ENCODE measurements at places on chromosomes 7 and 10.

DNA sequence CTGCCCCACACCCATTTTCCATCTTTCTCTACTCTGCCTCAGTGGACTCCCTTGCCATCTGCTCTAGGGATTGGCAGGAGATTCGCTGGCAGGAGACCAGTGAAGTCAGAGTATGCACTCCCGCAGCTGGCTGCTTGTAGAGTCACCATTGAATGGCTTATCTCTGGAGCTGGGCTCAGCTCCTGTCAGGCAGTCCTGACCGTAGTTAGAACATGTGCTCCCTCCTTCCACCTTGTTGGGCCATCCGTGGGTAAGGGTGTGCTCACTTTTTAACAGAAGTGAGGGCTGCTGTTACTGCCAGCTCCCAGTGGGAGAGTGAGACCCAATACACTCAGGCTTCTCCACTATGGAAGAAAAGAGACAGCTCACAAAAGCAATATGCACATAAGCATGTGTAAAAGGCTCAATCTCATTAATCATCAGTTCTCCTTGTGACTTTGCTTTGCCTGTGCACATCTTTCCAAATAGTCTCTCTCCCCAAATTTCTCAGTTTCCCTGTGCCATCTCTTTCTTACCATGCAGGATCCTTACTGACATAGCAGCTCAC lies 773.3 kb downstream of the GRID1 start:
- no peak for DNase-seq

GRCh38 chr10:90930971-90931871 lies 10.3 kb upstream of the ANKRD1 start:
- no peak for DNase-seq

DNA sequence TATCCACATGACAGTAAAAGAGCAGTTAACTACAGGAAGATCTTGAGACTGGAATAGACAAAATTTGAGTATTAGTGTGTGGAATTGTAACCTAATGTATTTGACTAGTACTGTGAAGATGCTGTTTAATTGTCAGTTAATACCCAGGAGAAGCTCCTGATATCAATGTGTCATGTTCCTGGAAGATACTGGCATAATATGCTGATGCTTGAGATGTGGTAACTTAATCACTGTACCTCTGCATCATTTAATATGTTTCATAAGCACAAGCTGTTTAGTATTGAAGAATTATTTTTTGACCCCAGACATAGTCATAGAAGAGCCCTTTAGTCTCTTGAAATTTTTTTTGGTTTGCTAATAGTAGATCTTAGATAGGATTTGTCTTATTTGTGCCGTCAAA lies 15.4 kb downstream of the CCSER2 start:
- no peak for DNase-seq

- DNase-seq: no peak
Observed at GRCh38 chr10:1395481-1396296, 339.5 kb downstream of the WDR37 start.

DNA sequence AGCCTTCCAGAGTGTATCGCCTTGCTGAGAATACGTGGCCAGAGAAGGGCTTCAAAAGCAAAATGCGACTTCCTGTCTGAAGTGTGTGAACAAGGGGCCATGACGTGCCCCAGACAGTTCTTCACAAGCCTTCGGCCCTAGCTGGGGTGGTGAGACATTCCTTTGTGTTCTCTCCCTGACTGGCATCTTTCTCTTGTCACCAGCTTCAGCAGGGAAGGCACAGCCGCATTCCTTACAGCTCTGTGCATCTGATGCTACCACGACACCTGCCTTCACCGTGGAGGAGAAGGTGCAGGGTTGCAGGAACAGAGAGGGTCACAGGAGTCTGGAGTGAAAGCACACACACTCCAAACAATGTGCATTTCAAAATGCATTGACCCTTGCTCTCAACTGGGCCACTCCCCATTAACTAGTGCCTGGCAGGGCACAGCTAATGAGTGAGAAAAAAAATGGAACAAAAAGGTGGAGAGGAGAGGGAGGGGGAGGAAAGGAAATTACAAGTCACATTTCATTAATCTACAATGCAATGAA lies 93.4 kb downstream of the GPR26 start:
- no peak for DNase-seq

GRCh38 chr7:133359449-133359848 lies 106.6 kb downstream of the EXOC4 start:
- DNase-seq: no peak

- DNase-seq: no peak
Observed at GRCh38 chr10:34098821-34099567, 716.1 kb downstream of the PARD3 start.

DNA sequence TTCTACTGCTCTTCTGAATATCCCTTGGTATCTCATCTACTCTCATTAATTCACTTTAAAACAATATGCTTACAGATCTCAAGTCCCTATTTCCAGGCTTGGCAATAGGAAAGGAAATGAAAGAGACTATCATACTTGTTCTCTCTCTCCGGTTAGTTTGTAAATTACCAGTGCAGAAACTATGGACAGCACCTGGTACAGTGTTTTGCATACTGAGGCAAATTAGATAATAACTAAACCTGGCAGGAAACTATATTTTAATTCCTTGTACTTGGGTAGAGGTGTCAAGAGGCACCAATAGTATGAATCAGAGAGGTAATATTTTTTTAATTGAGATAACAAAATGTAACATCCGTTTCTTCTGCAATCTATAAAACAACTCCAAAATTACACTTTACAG lies 97.7 kb upstream of the TMEM196 start:
- DNase-seq: no peak

DNA sequence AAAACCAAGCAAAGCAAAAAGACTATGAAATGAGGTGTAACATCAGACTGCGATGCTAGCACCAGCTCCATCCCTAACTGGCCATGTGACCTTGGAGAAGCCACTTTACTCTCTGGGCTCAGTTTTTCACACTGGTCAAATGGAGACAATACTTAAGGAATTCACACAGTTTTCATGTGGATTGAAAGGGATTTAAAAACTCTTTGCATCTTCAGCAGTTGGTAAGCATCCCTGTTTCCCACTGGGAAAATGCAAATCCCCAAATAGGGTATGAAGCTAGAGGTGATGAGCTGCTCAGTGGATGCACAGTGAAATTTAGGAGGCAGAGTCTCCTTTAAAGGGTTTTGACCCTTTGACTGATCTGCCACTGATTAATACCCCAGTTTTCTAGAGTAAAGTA lies 240.7 kb downstream of the SORCS3 start:
- DNase-seq: no peak

DNA sequence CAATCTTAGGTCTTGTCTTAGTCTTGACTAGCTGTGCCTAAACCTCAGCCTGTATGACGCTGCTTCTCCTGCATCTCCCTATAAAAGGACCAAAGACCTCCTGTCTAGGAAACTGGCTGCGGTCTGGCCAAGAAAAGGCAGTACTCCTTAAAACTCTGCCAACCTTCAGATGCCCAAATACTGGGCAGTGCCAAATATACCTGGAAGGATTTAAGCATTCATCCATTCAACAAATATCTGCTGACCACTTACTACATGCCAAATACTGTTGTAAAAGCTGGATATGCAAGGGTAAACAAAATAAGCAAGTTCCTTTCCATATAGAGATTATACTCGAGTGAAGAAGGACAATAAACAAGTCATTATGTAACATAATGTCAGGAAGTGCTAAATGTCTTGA lies 135.8 kb downstream of the HBP1 start:
- no peak for DNase-seq

GRCh38 chr10:86699541-86699940 lies 31.2 kb downstream of the LDB3 start:
- DNase-seq: no peak

- no peak for DNase-seq
Observed at GRCh38 chr7:157096286-157097055, 42.3 kb upstream of the UBE3C start.

GRCh38 chr10:72847681-72848080 lies 45.9 kb upstream of the OIT3 start:
- no peak for DNase-seq

GRCh38 chr7:108402865-108403264 lies 53.4 kb downstream of the NRCAM start:
- no peak for DNase-seq

DNA sequence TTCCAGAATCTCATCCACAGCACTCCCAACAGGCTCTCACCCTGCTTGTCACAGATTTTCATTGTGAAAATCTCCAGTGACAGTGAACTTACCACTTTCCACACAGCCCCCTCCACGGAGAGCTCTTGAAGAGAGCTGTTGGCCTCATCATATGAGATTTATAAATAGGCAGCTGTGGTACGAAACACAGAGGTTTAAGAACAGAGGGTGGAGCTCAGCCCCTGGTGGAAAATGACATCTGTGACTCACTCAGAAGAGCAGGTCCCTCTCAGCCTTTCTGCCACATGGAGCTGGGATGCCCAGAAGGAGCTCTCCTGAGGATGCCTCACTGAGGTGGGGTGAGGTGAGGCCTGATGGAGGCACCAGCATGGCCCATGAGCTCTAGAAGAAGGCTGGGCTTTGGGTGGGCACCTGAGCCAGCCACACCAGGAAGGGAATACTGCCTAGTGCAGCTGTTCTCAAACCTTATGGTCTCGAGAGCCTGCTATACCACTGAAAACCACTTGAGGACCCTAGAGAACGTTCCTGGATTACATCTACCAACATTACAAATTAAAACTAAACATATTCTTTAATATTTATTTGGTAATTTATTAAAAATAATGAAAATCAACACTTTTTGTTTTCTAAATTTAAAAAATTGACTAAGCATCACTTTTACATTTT lies 25.8 kb upstream of the EEPD1 start:
- no peak for DNase-seq

DNA sequence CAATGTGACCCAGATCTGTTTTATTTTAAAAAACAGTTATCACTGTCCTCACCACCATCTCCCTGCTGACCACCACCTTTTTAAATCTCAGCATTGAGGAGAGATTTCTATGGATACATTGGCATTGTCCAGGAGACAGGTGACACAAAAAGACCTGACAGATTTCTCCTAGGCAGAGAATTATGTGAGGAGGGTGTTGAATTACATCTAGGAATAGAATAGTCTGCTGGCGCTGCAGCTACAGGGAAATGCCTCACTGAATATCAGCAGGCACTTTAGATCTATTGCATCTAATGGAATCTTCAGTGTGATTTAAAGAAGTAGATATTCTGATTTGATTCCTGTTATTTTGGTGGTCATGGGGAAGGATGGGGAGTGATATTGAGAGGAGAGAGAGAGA lies 593.5 kb downstream of the NRG3 start:
- DNase-seq: no peak

DNA sequence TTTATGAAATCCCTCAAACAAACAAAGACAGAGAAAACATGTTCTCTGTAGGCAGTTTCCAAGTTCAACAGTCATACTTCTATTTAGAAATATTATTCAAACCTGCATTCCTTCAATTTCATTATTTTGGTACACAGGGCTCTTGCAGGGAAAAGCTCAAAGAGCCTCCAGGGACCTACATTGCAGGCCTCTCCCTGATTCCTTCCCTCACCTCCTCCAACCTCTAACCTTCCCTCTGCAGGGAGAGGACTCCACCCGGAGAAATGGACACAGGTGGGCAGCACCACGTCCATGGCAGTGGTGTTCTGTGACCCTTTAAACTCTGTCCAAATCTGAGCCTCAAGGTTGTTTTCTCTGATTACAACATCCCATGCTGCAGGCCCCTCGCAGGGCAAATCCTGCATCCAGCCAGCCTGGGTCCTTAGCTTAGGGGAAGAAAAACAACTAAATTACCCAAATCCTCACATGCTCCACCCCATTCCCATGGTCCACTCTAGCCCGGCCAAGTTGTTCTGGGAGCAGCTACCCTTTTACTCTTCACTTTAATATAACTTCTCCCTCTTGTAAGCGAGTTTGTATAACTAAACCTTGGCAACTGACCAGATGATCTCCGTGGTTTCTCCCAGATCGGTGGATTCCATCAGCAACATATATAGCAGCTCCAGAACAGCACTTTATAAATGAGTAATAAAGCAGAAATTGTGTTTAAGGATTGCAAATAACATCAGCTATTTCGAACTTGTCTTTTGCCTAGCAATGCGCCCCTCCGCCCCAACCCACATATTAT lies 129.8 kb downstream of the CUBN start:
- DNase-seq: no peak

- DNase-seq: no peak
Observed at GRCh38 chr10:73439605-73440312, 6.4 kb upstream of the MSS51 start.

- DNase-seq: no peak
Observed at GRCh38 chr10:70537398-70538194, 59.0 kb downstream of the PALD1 start.

- no peak for DNase-seq
Observed at GRCh38 chr10:3807928-3808496, 23.0 kb upstream of the KLF6 start.

GRCh38 chr7:151143261-151144015 lies 24.1 kb downstream of the GBX1 start:
- peak; percentile 67 for DNase-seq

DNA sequence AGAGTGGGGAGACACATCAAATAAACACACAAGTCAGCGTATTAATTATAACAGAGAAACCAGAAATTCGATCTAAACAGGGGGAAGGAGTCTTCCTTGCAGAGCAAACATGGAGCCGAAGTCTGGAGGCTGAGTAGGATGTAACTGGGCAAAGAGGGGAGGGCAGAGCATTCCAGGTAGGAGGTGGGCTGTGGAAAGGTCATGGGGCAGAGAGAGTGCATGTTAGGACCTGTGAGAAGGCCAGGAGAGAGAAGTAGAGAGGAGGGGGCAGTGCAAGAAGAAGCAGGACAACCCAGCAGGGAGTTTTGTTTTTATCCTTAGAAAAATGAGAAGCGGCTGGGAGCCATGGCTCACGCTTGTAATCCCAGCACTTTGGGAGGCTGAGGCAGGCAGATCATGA lies 130.8 kb upstream of the GPR26 start:
- DNase-seq: no peak

DNA sequence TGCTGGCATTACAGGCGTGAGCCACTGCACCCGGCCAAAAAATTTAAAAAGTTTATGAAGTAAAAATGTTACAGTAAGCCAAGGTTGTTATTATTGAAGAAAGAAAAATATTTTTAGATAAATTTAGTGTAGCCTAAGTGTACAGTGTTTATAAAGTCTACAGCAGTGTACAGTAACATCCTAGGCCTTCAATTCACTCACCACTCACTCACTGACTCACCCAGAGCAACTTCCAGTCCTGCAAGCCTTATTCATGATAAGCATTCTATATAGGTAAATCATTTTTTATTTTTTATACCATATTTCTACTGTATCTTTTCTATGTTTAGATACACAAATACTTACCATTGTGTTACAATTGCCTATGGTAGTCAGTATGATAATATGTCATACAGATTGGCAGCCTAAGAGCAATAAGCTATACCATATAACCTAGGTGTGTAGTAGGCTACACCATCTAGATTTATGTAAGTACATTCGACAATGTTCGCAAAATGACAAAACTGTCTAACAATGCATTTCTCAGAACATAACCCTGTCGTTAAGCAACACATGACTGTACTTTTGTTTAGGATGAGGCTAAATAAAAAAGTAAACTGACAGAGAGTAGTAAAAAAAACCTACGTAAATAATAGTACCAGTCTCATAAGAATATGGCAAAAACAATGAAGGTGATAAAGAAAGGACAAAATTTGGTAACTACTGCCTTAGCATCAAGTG lies 77.8 kb upstream of the FAM133B start:
- DNase-seq: no peak
